Karpas-422 (cell line): ENCODE measurements at places on chromosomes 1 and 21. TPM values are rescaled to one million over a fixed set of nuclear protein-coding genes. Genes with fewer than 3 reads are reported as not detected.

- no peak for DNase-seq
These were observed 70.1 kb upstream of the CASZ1 start for GRCh38 chr1:10866321-10867093.

- DNase-seq, result no peak
These were observed 68.3 kb upstream of the RC3H1 start for GRCh38 chr1:174090471-174090870.

DNA sequence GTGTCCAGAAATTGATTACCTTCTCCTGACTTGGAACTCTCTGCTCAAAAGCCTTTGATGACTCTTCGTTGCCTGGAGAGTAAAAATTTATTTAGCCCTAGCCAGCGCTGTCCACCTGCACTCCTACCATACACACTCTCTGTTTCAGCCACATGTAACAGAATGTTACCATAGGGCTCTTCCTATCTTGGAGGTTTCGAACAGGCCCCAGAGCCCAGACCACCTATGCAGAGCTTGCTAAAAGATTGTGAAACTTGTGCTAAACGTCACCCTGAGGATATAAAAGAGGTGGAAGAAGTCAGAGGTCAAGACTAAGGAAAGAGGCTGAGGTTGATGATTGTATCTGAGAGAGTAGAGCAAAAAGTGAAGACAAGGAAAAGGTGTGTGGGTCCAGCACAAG lies 237.0 kb upstream of the HOOK1 start:
- no peak for DNase-seq

- DNase-seq, result no peak
These were observed 146.2 kb upstream of the IRF2BP2 start for GRCh38 chr1:234756066-234756774.

Gene KCNC4
- total RNA-seq, result 1.5 and 1.6 TPM in 2 replicates

Gene PHC2
- 54.3 and 79.5 TPM in 2 replicates for total RNA-seq

Gene SAMD11
- not detected in 2 replicates for total RNA-seq
